Activated naive CD8-positive, alpha-beta T cell treated with anti-CD3 and anti-CD28 coated beads, Interleukin-2, amount 50 U/mL, for 16 hours (primary cell): ENCODE measurements at places on chromosomes 1 and 21.

DNA sequence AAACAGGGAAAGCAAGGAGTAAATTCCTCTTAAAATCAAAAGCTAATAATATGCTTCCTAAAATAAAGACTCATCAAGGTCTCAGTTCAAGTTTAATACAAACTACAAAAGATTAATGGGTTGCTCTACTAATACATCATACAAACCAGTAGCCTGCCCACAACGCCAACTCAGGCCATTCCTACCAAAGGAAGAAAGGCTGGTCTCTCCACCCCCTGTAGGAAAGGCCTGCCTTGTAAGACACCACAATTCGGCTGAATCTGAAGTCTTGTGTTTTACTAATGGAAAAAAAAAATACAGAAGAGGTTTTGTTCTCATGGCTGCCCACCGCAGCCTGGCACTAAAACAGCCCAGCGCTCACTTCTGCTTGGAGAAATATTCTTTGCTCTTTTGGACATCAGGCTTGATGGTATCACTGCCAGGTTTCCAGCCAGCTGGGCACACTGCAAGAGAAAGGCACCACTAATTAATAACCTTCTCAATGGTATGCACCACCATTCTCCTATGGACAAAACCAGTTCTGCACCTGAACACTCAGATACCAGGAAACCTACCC is 10.6 kb downstream of the PRDX1 start:
- DNase-seq: no peak

DNA sequence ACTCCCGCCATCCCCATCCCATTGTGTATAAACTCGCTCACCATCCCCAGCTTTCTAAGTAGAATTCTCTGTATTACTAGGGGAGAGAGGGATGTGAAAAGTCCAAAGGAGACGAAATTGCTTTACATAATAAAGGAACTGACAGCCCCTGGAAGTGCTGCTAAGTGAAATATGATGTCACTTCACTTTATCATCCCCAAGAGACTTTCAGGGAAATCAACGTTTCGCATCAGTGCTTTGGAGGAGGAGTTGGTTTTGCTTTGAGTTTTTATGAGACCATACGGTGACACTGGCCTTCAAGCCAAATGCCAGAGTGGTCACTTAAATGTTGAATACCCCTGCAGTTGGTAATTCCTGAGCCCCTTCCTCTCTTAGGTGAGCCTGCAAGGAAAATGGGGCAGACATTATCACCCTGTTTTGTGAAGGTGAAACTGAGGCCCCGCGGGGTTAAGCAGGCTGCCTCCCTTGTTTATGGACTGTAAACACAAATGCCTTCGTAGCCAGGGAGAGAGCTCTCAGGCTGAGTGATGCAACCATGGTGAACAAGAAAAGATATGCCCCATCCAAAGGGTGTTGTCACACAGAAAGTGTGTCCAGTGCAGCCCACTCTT is 58.4 kb upstream of the KAZN start:
- DNase-seq: no peak

- DNase-seq: no peak
These were observed 56.6 kb downstream of the FMN2 start for GRCh38 chr1:240148333-240148732.

- DNase-seq: no peak
These were observed 3.1 kb downstream of the KANK4 start for GRCh38 chr1:62316135-62316534.
